ENCODE measurements at places on chromosomes 16 and 17.

DNA sequence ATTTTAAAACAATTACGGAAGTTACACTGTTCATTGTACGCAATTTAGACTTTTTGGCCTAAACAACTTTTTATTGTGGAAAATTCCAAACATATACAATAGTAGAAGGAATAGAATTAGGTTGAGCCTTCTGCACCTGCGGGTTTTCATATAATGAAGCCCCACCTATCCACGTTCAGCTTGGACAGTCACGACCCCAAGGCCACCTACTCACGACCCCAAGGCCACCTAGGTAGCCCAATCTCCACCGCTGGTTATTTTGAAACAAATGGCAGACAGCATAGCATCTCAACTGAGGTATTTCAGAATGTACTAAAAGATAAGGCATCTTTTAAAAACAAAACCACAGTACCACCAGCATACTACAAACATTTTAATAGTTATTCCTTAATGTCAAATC lies 631 bp downstream of the NLRC5 start:
- no peak for DNase-seq

DNA sequence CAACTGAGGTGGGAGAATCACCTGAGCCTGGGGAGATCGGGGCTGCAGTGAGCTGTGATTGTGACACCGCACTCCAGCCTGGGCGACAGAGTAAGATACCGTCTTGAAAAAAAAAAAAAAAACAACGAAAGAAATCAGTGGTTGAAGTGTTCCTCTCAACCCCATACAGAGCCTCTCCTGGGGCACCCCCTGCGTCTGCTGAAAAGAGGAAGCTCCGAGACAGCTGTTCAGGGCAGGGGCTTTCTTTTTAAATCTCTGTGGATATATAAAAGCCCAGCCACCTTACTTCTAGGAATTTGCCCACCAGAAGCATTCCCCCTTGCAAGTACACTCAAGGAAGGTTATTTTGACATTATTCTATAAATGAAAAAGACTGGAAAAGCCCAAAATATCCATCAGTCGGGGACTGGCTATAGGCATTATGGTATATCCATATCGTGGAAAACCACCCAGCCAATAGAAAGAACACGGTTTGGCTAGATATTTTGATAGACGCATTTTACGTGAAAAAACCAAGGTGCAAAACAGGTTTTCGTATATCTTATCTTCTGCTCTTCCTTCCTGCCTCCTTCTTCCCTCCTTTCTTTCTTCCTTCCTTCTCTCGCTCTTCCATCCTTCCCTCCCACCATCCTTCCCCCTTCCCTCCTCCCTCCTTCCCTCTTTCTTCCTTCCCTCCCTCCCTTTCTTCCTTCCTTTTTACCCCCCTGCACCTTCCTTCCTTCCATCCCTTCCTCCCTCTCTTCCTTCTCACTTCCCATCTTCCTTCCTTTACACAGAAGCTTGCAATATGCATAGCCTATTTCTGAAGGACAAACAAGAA lies 9.2 kb upstream of the CCL22 start:
- DNase-seq, result no peak

DNA sequence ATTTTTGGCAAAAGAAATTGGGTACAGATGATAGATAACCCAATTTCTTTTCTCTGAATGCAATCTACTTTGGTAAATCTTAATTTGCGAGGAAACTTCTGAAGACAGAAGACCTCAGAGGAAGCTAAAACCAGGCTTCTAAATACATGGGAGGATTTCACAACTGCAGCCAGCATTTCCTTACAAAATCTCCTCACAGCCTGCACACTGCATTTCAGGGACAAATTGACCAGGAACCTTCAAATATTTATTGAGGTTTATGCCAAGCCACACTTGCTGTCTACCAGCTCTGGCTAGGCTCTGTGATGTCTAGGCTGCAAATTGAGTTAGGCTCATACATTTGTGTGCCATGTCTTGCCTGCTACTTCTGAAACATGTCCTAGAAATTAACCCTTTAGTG lies 167.3 kb upstream of the CDH5 start:
- no peak for DNase-seq

GRCh38 chr16:67419931-67420330 lies 3.7 kb upstream of the ZDHHC1 start:
- no peak for DNase-seq

- no peak for DNase-seq
These were observed 241.3 kb upstream of the ZFHX3 start for GRCh38 chr16:73289232-73289631.

- DNase-seq, result no peak
These were observed 14.2 kb upstream of the NFATC3 start for GRCh38 chr16:68070806-68071517.

DNA sequence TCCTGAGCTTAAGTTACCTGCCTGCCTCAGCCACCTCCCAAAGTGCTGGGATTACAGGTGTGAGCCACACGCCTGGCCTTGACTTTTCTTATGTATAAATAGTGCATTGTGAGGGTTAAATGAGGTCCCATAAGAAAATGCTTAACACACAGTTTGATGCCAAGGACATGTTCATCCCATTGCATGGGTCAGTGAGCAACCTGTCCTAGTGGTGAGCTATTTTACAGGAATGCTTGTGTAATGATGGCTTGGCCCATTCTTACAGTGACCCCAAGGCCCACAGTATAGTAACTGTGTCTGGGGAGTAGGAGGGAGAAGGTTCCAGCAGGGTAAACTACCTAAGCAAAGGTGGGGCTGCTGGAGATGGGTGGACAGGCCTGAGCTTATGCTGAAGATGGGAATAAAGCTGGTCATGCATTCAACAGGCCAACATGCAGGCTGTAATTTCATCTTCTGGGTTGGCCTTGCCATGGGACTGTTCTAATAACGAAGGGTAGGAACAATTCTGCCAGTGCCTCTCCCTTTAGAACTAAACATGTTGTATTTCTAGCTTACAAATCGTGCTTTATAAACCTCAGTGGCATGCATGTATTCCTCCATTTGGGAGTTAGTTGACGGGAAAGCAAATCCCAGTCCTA lies 6.2 kb downstream of the ACSF2 start:
- DNase-seq, result no peak

DNA sequence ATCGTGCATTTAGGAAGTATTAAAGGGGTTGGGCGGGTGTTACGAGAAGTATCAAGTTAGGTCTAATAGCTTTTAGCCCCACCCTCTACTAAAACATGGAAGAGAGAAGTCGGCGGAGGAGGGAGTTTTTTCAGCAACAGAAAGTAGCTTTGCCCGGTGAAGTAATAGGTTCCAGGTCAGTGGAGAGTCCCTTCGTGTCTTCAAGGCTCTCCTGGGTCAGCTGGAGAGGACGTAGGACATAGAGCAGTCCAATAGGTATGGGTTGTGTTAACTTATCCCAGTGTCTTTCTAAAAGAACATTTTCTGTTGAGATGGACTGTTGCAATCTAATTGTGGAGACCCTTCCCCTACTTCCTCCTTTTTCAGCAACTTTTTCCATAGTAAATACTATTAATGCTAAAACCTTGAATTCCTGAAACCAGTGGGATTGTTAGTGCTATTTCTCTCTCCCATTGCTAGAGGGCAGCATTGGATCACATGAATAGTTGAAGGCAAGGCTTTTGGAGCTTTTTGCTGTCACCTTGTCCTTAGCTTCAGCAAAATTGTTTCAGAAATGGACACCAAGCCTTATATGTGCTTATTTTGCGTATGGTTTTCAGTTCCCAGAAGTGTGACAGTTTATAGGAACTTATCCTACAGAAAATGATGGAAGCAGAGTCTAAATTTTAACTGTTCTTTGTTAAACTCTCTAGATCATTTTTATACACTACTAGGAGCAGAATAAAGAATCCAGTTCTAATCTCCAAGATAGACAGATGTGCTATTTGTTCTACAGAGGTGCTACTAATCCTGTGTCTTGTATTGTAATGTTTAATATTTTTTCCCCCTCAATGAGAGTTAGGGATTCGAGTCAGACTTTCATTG lies 38.4 kb downstream of the UTP18 start:
- no peak for DNase-seq

GRCh38 chr16:4846503-4846900 lies 586 bp downstream of the GLYR1 start:
- no peak for DNase-seq

DNA sequence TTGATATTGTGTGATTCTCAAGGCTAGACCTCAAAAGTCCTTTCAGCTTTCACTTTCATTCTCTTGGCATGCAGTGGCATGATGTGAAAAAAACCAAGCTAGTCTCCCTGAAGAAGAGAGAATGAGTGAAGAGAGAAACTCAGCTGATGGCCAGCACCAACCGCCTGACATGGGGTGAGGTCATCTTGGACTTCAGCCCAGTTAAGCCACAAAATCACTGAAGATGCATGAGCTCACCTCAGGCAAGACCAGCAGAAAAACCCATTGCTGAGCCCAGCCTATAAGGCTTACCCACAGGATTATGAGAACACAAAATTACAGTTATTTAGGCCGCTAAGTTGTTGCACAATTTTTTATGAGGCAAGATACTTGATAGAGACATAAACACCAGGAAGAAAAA lies 496.5 kb downstream of the TOX3 start:
- DNase-seq, result no peak

GRCh38 chr16:85362443-85362842 lies 250.2 kb upstream of the CIBAR2 start:
- DNase-seq, result no peak

- DNase-seq, result no peak
These were observed 160.4 kb downstream of the CMIP start for GRCh38 chr16:81604960-81605383.

Data from SIG-M5 (cell line).